ENCODE measurements at places on chromosomes 1 and 21. TPM values are rescaled to one million over a fixed set of nuclear protein-coding genes. Genes with fewer than 3 reads are reported as not detected.

- DNase-seq: no peak
Measured at GRCh38 chr1:204726478-204726877, 40.9 kb upstream of the LRRN2 start.

- peak; percentile 21 for DNase-seq
Measured at GRCh38 chr1:58249737-58250586, 296.6 kb downstream of the OMA1 start.

DNA sequence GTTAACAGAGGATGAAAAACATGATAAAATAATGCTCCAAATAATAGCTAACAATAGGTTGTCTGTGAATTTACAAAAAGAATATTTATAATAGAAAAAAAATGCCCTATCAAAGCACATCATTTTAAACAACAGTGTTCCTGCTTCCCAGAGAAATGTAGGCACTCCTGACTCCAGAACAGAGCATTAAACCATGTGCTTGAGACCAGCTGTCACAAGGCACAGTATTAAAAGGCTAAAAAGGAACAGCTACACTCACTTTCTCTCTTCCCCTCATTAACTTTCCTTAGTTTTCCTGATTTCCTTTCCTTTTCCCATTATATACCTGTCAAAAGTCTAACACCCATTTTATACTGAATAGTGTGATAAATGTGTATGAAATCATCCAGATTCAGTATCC lies 10.9 kb downstream of the VAV3 start:
- DNase-seq: no peak

DNA sequence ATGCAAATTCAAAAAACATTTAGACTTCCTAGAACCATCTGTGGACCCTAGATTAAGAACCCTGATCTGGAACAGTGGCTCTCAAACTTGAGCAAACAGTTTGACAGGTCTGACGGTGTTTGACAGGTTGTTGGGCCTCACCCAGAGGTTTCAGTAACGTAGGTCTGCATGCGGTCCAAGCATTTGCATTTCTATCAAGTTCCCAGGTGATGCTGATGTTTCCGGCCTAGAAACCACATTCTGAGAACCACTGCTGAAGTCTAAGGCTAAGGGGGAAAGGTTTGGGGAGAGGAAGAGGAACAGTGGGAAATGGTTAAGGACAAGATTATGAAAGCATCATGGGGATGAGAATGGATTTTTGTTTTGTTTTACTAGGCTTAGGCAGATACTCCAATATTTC lies 48.6 kb downstream of the MDM4 start:
- no peak for DNase-seq

GRCh38 chr1:191519519-191519918 lies 638.7 kb upstream of the RGS18 start:
- DNase-seq: no peak

- DNase-seq: no peak
Measured at GRCh38 chr1:77678660-77679610, 3.5 kb downstream of the ZZZ3 start.

GRCh38 chr1:74356493-74356892 lies 121.3 kb downstream of the TNNI3K start:
- no peak for DNase-seq

- DNase-seq: no peak
Measured at GRCh38 chr21:39363607-39364555, 15.0 kb upstream of the HMGN1 start.

Gene PYCR2
- polyA plus RNA-seq: 55.3 TPM

Gene OPTC
- not detected for polyA plus RNA-seq

Gene RXFP4
- polyA plus RNA-seq: 0.14 TPM

Gene USP33
- 107 TPM for polyA plus RNA-seq

Gene DENND2D
- polyA plus RNA-seq: 18.2 TPM

All from left renal cortex interstitium (tissue), 4 donors.